GOT3 (cell line): ENCODE measurements at places on chromosomes 7 and 10.

DNA sequence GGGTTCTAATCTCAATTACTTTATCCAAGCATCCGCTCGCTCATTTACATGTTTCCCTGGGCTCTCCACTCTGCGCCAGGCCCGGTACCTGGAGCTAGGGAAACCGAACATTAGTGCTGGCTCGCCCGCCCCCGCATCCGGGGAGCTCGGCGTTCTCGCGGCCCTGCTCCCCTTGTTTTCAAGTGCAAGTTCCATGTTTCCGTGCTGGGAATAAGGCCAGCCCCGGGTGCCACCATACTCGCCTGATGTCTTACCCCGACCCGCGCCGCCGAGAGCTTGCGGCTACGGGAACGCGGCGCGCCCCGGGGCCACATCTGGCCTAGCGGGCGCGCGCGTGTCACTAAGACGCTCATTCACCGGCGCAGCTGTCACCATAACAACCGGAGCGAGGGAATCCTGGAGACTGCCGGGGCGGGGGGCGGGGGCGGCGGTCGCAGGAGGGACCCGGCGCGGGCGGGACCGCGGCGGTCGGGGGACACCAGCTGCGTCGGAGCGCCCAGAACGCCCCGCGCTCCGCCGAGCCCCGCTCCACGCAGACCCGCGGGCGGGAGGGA is at the start of gene NEURL1:
Gene NEURL1, plus strand, starts transcription at position 344 of the 554 bp plus-strand sequence. CDS start 683 bp downstream, outside the sequence.
- no peak for DNase-seq

DNA sequence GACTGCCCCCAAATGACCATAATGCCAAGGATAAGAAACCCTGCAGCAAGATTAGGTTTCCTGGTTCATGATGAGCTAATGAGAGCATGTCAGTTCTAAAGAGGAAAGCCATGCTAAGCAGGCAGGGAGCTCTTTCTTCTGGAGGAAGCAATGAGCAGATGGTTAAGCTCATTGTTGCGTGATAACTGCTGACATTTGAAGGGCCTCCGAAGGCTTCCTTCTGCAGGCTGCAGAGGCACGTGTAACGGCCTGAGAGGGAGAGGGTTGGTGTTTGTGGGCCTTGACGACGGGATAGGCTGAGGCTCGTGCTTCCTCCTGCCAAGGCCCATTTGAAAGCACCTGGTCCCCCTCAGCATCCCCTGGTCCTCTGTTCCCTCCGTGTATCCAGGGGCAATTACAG is 63.5 kb upstream of the BTBD16 start:
- DNase-seq: no peak

DNA sequence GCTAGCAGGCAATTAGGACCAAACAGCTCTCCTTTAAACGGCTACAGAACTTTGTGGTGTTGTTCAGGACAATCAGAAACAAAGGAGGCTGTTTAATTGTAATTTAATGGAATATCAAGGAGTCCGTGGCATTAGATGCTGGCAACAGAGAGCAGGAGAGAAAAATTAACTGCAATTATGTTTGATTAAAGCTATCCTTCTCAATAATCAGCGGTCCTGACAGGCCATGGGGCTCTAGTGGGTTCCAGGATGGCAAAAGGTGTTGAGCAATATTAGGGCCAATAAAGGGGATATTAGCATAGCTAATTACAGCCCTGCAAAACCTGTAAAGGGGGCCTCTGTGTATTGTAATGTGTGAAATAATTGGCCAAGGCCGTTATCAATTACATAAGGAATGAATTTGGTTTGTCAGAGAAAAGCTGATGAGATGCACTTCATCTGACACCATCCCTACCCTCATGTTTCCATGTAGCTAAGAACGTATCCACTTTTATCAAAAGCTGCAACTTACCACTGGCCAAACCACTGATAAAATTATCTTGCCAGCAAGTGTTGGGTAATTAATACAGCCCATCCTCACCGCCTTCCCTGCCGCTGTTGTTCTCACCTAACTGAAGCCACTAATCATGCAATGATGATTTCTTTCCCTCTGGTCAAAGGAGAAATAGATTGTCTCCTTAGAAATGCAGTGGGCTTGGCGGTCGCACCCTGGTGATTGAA is 81.6 kb downstream of the EBF3 start:
- no peak for DNase-seq

DNA sequence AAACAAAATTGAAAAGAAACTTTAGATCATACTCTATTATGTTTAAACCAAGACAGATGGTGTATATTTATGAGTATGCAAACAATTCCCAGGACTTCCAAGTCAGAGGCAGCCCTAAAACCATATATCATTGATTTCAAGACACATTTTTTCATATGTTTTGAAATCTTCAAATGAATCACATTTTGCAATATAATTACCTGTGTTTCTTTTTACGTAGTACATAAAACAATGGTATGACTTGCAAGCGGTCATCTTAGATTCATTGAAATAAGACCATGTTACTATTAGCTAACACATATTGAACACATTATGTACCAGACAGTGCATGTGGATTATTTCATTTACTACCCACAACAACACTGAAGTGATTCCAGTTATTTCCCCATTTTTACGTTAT is 14.9 kb downstream of the SMURF1 start:
- DNase-seq: no peak

DNA sequence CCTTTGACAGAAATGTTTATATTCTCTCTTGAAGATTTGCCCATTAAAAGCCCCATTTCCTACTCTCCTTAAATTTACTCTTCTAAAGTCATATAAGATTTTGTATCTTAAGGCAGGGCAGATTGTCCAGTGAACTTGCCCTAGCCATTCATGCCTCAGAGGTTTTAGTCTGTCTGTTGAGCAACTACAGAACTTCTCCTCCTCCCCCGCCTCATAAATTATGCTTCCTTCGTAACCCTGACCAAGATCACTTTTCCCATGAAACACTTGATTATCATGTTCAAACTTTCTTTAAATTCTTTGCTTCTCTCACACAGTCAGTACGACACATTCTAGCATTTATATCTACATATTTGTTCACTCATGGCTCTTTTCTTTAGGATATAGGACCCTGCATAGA is 621.3 kb downstream of the ANKRD7 start:
- DNase-seq: no peak
